ENCODE measurements at places on chromosomes 5 and 9. TPM values are rescaled to one million over a fixed set of nuclear protein-coding genes. Genes with fewer than 3 reads are reported as not detected.

Gene GMCL2
- not detected for total RNA-seq

Gene FOXD4L3
- not detected for total RNA-seq

Gene ZER1
- 45.3 TPM for total RNA-seq

Gene KCNN2
- total RNA-seq, result 3.6 TPM

Gene DNAH5
- total RNA-seq, result 0.16 TPM

Gene TNIP1
- 55.1 TPM for total RNA-seq

Gene AMBP
- not detected for total RNA-seq

Gene RASGRF2
- total RNA-seq, result 9.5 TPM

Gene EGFLAM
- 5.7 TPM for total RNA-seq

Gene QRFP
- not detected for total RNA-seq

Gene GABRP
- not detected for total RNA-seq

- DNase-seq, result no peak
Measured at GRCh38 chr5:131276072-131276471, 12.2 kb downstream of the CDC42SE2 start.

GRCh38 chr5:118580949-118581348 is 407.4 kb downstream of the DTWD2 start:
- no peak for DNase-seq

- no peak for DNase-seq
Measured at GRCh38 chr5:127031863-127032232, 1.5 kb upstream of the MARCHF3 start.

DNA sequence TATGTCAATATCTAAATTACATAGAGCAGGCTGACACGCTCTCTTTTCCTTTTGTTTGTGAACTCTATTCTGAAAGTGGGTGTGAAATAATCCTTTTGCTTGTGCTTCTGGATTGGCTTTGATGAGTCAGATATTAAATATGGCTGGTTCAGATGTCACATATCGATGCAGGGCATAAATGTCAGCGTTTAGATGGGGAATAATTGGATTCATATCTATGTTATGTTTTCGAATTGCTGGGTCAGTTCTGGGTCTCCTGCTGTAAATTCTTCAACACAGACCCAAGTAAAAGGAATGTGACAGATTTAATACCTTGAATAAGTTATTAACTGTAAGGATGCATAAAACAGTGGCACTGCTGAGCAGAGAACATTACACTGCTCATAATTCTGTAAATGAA is 118.7 kb upstream of the SNX2 start:
- no peak for DNase-seq

DNA sequence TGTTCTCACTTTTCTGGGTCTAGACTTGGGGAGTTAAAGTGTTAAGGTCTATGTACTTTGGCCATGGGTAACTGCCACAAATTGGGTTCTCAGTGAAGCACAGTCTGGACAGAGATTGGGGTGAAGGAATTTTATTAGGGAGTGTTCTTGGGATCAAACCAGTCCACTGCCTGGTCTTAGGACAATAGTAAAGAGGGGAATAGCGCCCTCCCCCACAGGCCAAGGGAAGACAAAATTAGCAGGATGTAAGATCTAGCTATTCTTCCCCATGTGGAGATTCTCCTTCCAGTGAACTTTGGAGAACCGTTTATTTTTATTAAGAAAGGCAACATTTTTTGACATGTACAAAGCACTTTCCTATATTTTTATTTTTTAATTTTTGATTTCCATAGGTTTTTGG is 18.4 kb upstream of the RIC1 start:
- no peak for DNase-seq

- no peak for DNase-seq
Measured at GRCh38 chr9:76023715-76024195, 133.3 kb downstream of the PCSK5 start.

DNA sequence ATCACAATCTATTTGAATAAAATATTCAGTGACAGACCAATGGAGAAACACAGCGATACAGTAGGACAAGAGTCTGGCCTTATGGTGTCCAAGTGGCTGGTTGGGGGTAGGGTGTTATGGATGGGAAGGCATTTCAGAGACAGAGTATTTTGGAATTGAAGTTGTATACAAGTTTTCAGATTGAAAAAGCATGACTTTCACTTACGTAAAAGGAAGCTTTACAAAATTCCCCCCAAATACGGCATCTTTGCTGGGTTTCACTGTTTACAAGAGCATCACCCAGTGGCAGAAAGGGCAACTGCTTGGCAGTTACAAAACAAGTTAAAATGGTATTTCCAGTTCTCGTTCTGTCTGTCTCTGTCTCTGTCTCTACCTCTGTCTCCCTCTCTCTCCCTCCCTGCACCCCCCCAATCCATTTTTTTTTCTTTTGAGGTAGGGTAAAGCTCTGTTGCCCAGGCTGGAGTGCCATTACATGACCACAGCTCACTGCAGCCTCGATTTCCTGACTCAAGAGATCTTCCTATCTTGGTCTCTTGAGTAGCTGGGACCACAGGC is 86.2 kb downstream of the PTPN3 start:
- no peak for DNase-seq

DNA sequence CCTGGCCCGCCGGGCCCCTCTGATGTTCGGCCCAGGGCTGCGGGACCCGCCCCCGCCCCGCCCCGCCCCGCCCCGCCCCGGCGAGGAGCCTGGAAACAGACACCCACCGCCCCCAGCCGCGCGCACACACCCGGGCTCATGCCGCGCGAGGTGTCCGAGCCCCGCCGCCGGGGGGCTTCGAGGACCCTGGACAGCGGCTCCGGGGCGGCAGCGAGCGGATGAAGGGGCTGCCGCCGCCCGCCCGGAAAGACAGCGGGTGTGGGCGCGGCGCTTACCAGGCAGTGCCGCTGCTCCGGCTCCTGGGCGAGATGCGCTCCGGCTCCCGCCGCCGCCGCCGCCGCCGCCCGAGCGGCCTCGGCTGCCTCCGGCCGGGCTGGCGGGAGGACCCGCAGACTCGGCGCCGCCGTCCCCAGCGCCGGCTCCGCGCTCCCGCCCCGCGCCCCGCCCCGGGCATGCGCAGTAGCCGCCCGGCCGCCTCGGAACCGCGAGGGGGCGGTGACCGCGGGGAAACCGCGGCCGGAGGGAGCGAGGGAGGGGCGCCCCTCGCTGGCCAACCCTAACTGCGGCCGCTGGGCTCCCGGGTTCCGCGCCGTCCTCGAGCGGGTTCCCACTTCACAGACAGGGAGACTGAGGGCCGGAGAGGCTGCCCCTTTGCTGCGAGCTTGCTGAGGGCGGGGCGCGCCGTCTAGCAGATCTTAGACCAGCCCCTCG is at the start of gene GPRIN1:
Gene GPRIN1 (minus strand): TSS at position 433 of the 711 bp plus-strand sequence. CDS start 10,322 bp downstream, outside the sequence.
- no peak for DNase-seq

DNA sequence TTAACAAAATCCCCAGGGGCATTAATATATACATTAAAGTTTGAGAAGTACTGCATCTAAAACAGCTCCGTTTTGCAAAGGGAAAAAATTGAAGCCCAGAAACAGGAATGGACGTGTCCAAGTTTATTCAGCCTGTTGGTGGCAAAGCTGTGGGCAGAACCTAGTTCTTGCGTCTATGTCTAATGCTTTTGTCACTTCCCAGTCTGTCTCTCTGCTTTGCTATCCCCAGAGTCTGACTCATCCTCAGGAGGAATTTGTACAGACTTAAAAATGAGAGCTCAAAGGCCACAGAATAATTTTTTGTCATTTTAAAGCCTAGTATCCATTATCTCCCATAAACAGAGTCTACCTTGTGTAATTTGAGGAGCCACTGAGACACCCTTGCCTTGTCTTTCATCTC is 330.9 kb upstream of the GRIA1 start:
- DNase-seq, result no peak

DNA sequence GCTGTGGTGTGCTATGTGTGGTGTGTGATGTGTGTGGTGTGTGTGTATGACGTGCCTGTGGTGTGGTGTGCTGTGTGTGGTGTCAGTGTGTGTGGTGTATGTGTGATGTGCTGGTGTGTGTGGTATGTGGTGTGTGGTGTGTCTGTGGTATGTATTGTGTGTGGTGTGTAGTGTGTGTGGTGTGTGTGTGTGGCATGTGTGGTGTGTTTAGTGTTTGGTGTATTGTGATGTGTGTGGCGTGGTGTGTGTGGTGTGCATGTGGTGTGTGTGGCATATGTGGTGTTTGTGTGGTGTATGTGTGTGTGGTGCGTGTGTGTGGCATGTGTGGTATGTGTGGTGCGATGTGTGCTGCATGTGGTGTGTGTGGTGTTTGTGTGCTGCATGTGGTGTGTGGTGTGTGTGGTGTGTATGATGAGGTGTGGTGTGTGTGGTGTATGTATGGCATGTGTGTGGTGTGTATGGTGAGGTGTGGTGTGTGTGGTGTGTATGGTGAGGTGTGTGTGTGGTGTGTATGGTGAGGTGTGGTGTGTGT is 18.3 kb upstream of the RNU6ATAC start:
- DNase-seq, result peak; percentile 17

DNA sequence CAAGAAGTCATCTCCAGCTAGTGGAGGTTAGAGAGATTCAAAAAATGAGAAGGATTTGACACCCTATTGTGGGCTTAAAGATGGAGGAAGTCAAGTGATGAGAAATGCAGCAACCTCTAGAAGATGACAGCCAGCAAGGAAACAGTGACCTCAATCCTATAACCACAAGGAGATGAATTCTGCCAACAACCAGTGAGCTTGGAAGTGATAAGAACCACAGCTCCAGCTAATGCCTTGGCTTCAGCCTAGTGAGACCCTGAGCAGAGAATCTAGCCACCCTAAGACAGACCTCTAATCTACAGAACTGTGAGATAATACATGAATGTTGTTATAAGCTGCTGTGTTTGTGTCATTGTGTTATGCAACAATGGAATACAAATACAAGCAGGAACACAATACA is 262.4 kb downstream of the GRIA1 start:
- no peak for DNase-seq

- DNase-seq, result no peak
Measured at GRCh38 chr9:81771571-81771970, 82.2 kb upstream of the TLE1 start.

GRCh38 chr5:164679461-164679860 is 1174.0 kb downstream of the MAT2B start:
- no peak for DNase-seq

- DNase-seq, result peak; percentile 61
Measured at GRCh38 chr5:89728750-89729149, 680.8 kb downstream of the CETN3 start.

DNA sequence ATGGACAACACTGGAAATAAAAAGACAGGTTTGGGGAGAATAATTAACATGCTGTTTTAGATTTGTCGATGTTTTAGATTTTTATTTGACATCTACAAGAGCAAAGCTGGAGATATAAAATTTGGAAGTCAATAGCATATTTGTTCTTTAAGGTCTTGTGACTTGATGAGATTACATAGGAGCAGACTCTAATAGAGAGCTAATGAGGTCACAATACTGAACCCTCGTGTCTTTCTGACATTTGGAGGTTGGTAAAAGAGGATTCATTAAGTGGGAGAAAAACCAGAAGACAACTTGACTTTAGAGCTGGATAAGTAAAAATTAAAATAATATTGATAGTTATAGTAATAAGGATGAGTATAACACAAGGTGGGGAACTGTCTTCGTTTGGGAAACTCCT is 322.7 kb upstream of the SEMA6A start:
- no peak for DNase-seq

GRCh38 chr9:93869863-93870262 is 85.3 kb downstream of the BARX1 start:
- no peak for DNase-seq

GRCh38 chr5:54470128-54470527 is 14.6 kb downstream of the HSPB3 start:
- DNase-seq, result no peak

DNA sequence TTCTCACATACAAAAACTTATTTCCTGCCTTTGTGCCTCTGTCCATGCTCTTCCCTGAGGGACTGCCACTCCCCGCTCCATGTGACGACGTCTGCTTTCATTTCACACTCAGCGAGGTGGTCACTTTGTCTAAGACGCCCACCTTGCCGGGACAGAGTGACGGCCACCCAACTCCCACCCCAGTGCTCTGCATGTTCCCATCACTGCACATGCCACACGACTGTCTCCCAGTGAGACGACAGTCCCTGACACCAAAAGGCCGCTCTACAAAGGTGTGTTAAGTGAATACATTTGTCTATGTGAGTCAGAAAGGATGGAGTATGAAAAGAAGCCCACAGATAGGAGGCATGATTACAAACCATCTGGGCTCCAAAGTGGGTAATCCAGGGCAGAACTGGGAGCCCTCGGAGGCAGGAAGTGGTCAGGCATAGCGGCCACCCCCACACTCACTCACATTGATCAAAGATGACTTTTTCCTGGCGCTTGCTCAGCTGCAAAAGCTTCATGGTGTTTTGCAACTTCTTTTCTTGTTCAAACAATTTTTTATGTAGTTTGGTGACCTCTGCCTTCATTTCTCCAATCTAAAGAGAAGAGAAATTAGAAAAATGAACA is 185.8 kb downstream of the CDK5RAP2 start:
- DNase-seq, result peak; percentile 36

GRCh38 chr5:5373351-5373989 is 49.0 kb upstream of the ICE1 start:
- DNase-seq, result peak; percentile 80

- no peak for DNase-seq
Measured at GRCh38 chr9:78712903-78713613, 416.1 kb downstream of the PSAT1 start.

GRCh38 chr9:83526901-83527300 is 11.3 kb downstream of the FRMD3 start:
- DNase-seq, result no peak

- peak; percentile 40 for DNase-seq
Measured at GRCh38 chr9:124349675-124350493, 65.4 kb downstream of the PSMB7 start.

GRCh38 chr5:104606258-104606829 is 1043.8 kb upstream of the NUDT12 start:
- no peak for DNase-seq

DNA sequence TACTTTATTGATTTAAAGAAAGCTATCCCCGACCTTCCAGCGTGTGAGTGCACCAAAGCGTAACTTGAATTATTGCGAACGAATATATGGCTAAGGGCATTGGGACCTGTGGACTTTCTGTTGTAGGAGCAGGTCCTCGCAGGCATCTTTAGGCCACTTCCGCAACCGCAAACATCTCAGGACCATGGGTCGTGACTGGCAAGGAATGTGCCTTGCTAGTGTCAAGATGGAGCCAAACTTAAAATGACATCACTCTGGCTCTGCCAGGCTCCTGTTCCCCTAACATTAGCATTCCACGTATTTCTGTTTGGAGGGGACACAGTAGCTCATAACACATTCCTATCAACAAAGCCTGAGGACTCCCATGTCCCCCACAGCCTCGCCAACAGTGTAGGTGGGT is 44.1 kb upstream of the OLFM1 start:
- peak; percentile 5 for DNase-seq
